NCI-H187 treated with DMSO at 0.1 percent for 48 hours (cell line): ENCODE measurements at places on chromosomes 11 and 22.

GRCh38 chr11:87819151-87819550 lies 356.1 kb downstream of the RAB38 start:
- DNase-seq, result no peak

DNA sequence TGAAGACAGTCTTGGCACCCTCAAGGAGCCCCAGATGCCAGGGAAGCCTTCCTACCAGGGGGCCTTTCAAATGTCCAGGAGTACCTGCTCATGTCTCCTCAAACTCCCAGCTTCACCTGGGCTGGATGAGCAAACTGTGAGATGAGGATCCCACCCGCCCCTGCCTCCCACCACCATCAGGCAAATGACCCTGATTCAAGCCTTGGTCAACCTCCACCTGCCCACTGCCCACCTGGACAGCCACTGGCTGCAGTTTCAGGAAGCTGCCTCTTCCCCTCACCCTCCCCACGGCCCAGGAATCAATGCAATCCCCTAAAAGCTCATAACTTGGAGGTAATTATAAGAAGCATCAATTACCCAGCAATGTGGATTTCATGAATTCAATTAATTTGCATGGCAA lies 122.7 kb downstream of the BUD13 start:
- no peak for DNase-seq

GRCh38 chr11:32433914-32434355 lies 1.4 kb downstream of the WT1 start:
- no peak for DNase-seq

- peak; percentile 41 for DNase-seq
These were observed 38.7 kb upstream of the TTC36 start for GRCh38 chr11:118488480-118489109.

- no peak for DNase-seq
These were observed 55.9 kb downstream of the ZC3H12C start for GRCh38 chr11:110148775-110149744.

DNA sequence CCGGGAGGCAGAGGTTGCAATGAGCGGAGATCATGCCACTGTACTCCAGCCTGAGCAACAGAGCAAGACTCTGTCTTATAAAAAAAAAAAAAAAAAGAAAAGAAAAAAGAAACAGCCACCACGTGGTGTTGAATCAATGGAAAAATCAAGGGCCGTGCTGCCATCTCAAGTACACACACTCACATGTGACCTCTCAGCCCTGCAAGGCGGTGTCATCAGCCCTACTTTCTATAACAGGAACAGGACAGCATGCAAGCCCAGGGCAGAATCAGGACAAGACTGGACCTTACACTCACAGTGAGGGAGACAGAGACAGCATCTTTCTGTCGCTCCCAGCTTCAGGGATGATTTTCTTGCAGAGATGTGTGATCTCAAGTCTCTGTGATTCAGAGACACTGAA lies 179.6 kb downstream of the MPPED1 start:
- no peak for DNase-seq

DNA sequence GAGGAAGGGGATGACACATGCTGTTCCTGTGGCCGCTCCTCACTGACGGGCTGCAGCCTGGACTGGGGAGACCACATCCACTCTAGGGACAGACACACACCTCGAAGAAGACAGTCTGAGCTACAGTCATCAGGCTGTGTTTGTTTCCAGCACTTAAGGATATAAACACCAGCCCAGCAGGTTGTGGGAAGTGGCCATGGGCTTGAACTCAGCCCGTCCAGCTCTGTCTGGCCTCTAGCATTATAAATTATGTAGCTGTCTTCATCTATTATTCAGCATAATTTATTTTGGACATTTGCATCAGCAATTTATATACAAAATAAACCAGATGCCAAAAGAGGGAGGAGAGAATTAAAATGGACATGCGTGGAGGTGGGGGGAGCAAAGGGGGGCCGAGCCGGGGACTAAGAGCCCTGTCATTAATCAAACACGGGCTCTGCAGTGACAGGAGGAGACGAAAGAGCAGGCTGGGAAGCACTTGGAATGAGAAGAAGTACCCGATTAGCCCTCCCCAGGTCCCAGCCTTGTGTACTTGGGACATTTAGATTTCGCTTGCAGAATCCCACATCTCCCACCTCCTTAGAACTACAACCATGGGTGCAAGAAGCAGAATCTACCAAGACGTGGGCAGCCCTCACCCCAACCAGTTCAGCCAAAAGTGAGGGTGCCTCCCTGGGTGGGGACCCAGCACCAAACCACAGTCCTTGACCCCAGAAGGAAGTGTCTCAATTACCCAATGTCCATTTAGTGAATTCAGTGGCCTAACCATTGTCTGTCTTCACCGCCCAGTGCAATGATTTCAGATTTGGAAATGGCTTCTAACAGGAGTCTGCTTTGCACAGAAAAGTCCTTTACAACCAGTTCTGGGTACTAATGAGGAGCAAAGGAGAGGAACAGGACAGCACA lies 309.6 kb downstream of the OPCML start:
- no peak for DNase-seq

- no peak for DNase-seq
These were observed 762 bp downstream of the ANKRD13D start for GRCh38 chr11:67289651-67290479.

DNA sequence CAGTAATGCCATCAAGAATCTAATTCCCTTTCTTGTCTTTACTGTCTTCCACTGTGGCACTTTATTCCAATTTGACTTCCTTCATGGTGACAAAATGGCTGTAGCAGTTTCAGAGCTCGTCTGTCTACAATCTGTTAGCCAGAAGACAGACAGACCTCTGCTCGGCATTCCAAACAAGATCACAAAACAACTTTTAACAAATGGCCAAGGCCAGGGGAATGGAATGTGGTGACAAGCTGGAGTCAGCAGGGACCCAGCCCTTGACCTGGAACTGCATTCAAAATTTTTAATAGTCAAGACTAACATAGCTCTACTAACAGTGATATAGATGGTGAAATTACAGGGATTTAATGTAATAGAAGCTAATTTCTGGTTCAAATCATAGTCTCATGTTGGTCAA lies 637.2 kb downstream of the ETS1 start:
- no peak for DNase-seq

- no peak for DNase-seq
These were observed 40.3 kb downstream of the IRAG1 start for GRCh38 chr11:10653261-10653660.

- DNase-seq, result no peak
These were observed 380.1 kb upstream of the SYN3 start for GRCh38 chr22:33438273-33438672.

DNA sequence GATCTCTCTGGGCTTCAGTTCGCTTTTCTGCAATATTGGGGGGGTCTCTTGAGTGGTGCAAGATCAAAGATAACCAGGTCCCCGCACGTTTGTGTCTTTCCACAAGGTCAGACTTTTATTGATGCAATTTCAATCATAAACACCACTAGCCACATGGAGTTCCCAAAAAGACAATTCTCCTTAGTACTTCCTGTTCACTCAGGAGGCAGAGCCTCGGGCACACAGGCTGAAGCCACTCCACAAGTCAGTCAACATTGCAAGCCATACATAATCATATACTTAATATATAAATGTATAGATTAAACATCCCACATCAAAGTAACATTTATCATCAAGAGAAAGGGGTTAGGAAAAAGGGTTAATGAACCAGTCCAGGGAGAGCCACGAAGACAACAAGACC lies 12.0 kb downstream of the ST14 start:
- no peak for DNase-seq

DNA sequence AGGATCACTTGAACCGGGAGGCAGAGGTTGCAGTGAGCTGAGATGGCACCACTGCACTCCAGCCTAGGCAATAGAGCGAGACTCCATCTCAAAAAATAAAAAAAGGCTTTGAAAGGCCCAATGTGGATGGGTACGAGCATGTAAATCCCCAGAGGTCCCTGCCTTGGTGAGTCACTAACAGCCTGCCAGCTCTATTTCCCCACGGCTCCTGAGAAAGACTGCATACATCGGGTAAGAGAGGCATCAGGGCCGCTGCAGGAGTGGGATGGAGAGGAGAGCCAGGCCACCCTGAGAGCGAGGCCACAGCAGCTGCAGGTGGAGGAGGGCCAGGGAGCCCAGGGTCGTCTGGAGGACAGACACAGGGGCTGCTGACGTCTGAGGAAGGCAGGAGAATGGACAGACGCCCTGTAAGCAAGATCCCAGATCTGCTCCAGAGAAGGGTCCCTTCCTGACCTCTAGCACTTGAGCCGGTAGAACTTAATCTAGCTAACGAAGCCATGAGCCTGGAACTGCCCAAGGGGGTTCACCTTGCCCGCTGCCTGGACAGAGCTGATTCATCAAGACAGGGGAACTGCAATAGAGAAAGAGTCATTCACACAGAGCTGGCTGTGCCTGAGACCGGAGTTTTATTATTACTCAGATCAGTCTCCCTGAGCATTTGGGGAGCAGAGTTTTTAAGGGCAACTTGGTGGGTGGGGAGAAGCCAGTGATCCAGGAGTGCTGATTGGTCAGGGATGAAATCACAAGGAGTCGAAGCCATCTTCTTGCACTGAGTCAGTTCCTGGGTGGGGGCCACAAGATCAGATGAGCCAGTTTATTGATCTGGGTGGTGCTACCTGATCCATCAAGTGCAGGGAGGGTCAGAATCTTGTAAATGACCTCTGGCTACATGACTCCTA lies 5.1 kb upstream of the KRTAP5-9 start:
- DNase-seq, result no peak

DNA sequence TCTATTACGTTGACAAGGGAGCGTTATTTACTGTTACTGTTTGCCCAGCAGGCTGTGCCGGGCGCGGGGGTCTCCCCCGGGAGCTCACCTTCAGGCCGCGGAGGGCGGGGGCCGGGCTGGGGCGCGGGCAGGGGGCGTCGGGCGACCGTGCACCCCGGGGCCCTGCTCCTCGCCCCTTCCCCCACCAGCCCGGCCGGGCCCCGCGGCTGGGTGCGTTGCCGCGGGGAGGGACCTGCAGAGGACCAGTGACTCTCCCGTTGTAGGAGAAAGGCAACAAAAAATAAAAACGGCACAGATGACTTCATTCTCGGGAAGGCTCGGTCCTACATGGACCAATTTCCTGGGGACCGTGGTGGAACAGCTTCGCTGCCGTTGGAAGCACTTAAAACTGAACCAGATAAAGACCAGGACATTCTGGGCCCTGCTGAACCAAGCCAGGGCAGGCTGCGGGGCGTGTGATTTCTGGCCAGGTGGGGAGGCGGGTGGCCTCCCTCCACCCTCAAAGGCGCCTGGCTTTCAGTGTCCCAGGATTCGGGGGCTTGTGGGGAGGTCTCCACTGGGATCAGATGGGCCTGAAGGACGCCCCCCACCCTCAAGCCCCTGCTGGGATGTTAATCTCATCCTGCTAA lies 57.4 kb downstream of the IGLL1 start:
- DNase-seq, result no peak

- DNase-seq, result no peak
These were observed 18.2 kb upstream of the SYN3 start for GRCh38 chr22:33076343-33076742.

DNA sequence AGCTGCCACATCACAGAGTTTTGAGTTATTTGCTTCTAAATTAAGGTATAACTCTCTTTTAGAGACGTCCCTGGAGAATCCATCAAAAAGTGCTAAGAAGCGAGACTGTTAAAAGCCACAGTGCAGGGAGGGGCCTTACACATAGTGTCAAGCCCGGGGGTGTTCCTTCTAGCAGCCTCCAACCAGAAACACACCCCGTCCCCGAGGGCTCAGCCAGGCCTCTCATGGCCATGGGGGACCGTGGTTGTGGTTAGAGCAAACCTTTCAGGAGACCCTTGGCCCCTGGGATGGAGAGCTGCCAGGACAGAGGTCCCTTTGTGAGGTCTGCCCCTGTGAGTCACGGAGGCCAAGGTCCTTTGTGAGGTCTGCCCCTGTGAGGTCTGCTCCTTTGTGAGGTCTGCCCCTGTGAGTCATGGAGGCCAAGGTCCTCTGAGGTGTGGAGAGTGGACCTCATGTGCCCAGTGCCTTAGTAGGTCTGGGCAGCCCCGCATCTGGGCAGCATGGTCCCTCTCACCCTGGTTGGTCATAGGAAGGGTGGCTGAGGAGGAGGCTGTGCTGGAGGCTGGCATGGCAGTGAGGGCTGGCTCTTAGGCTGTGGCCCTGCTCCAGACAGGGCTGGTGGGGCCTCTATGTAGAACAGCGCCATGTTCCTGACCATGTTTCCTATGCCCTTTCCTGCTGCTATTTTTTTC lies 5.4 kb downstream of the GNAZ start:
- DNase-seq, result no peak

DNA sequence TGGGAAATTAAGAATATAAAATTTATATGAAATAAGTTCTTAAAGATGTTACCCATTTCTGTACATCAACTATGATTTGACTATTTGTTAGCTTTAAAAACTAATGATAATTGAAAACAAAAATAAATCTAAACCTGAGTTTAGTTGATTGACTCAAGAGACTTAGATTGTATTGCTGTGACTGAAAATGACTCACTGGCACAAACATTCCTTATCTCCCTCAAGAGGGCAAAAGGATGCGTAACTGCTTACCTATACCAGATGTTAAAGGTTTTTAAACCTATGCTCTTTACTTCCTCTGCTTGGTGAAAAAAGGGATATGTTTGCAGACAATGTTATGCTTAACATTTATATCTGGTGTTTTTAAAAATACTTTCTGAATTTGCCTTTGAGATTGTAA lies 30.3 kb downstream of the ATM start:
- no peak for DNase-seq

- DNase-seq, result no peak
These were observed 79.0 kb downstream of the CADM1 start for GRCh38 chr11:115425250-115425649.

DNA sequence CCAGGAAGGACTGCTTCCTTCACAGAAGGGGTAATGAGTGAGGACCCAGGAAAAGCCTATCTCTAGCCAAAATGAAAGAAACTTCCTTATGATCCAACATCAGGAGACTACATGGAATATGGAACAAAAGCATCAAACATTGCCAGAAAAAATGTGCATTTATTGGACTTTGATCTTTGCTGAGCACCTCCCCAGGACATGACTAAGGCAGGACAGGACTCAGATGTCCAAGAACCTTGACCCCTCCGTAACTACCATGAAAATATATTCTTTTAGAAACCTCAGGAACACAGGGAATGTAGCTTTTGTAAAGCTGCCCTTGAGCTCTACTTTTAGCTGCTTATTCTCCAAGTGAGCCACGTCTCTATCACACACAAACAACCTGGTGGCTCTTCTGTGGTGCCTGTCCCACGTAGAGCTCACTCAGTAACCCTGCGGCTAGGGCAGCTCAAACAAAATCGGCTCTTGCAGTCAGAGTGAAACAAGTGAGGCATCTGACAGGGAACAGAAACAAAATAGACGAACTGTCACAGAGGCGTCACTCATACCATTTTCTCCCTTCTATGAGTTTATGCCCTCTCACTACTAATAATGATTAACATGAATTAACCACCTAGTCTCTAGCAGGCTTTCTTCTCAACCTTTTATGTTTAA lies 471.5 kb upstream of the API5 start:
- no peak for DNase-seq
